ENCODE measurements at places on chromosomes 11 and 22.

GRCh38 chr22:27545085-27545484 is 256.5 kb downstream of the MN1 start:
- DNase-seq = no peak

GRCh38 chr22:29722151-29722550 is 2.3 kb downstream of the CABP7 start:
- DNase-seq = no peak

- DNase-seq = no peak
Observed at GRCh38 chr11:123221584-123221983, 26.5 kb upstream of the CLMP start.

DNA sequence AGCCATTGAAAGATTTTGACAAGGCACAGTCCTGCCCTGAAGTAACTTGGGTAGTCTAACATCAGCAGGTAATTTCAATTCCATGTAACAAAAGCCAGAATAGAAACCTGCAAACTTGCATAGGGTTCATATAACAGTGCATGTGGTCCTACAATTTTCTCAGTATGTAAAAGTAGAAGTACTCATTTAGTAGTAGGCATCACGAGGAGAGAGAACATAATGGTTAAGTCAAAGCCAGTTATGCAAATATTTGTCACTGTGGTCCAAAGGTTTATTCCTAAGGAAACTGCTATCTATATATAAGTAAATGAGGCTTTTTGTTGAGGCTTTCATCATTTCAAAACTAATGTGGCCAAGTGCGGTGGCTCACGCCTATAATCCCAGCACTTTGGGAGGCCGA is 10.1 kb downstream of the ATP5MG start:
- no peak for DNase-seq

DNA sequence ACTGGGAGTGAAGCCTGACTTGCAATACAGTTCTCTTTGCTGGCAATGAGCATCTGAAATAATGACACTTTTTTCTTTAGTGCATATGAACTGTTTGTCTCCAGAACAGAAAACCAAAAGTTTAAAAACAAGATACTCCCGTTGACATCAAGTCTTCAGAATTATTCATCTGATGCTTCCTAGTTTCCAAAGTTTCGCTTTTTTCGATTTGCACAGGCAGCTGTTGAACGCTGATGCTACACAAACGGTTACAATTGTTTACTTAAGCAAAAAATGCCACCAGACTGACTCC is 612 bp upstream of the BIRC2 start:
- no peak for DNase-seq

- no peak for DNase-seq
Observed at GRCh38 chr11:2515401-2516275, 70.8 kb downstream of the KCNQ1 start.

- DNase-seq = no peak
Observed at GRCh38 chr11:92122561-92122960, 102.1 kb upstream of the FAT3 start.

DNA sequence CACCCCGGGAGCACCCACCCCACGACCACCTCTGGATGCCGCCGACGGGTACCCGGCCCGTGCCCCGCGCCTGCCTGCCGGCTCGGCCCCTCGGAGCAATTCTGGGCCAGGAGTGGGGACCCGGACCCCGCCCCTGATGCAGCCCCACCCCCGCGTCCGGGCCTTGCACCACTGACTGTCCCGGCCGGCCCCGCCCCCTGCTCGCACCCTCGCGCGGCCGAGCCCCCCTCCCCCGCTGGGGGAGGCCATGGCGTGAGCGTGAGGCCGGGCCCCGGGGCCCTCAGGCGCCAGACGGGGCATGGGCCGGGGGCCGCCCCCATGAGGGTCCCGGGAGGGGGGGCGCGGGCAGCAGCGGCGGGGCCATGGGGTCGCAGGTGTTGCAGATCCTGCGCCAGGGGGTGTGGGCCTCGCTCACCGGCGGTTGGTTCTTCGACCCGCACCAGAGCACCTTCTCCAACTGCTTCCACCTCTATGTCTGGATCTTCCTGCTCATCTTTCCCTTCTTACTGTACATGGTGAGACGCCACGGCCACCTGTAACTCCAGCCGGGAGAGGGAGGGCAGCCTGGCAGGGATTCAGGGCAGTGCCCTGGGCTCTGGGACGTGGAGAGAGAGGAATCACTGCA is 486 bp downstream of the PCNX3 start:
- no peak for DNase-seq

- DNase-seq = no peak
Observed at GRCh38 chr11:37203006-37203405, 605.0 kb upstream of the RAG2 start.

DNA sequence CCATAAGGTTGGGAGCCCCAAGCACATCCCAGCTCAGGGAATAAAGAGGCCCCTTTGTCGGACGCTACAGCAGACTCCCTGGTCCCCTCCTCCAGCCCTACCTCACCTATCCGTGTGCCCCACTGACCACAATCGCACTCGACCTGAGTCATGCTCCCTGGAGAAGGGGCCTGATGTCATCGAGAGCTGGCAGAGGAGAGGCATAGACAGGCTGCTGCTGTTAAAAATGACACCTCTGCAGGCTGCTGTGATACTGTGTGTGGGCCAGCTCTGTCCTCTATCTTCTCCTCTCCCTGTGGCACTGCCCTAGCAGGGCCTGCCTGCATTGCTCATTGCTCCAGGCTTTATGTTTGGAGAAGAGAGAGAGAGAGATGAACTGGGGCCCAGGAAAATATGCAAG is 123.4 kb upstream of the SYT13 start:
- no peak for DNase-seq

GRCh38 chr11:108902027-108902469 is 237.2 kb downstream of the DDX10 start:
- no peak for DNase-seq

DNA sequence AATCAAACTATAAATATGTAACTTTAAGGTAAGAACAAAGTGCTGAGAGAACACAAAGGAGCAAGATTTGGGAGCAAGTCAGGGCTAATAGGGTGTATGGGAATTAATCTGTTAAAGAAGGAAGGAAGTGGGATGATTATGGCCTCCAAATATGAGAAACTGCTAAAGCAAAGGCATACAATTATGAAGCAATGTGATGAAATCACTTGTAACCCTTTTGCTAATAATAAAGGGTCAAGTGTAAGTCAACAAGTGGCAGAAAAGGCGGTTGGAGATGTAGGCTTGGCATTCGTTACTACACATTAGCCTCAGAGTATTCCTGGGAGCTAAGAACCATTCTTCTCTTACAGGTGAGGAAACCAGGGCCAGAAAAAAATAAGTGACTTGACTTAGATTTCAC is 1002.3 kb upstream of the TENM4 start:
- DNase-seq = no peak

DNA sequence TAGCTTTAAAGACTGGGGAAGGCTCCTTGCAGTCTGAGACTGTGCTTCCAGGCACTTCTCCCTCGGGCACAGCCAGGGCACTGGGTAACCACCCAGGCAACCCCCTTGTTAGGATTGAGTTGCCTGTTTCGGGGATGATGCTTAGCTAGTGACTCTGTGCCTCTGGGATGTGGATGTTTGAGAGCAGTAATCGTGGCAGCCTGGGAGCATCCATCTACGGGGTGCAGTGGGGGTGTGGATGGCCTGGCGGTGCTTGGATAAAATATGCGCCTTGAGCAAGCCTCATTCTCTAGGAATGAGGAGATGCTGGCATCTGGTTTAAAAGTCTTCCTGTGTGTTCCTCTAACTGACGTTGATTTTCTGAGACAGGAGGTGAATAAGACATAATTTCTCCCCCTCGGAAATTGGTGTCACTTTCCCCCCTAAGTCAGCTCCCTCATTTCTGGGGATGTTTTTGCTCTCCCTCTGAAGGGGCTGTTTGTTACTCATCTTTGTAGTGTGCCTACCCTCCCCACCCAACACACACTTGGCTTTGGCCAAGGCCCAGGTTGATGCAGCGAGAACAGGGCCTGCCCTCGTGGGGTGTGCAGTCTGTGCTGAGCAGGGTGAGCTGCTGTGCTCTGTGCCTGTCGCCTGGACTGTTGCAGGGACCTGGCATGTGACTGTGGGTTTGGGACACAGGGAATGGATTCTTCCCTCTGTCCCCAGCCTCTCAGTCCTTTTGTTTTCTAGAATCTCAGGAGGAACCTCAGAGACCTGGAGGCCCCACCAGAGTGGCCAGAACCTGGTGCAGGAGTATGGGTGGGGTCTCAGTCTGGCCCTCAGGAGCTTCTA is 2.0 kb downstream of the GNAZ start:
- DNase-seq = no peak

DNA sequence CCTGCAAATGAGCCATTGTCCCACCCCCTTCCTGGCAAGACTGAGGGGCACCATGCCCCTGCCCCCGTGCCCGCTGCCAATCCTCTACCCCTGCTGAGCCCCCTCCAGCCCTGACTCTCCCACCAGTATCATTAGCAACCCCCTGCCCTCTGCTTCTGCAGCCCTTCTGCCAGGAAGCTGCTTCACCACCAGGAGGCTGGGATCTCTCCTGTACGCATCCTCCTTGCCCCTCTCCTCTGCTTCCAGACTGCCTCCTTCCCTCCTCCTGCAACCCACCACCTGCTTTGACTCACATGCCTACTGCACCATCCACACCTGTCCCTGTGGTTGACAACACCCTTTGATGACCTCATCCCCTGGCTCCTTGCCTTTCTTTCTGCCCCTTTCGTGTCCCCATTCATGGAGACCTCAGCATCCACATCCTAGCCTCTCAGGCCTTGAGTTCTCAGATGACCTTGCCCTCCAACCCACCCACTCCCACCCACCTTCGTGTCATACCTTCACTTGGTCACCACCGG is 13.4 kb upstream of the PNPLA3 start:
- no peak for DNase-seq

DNA sequence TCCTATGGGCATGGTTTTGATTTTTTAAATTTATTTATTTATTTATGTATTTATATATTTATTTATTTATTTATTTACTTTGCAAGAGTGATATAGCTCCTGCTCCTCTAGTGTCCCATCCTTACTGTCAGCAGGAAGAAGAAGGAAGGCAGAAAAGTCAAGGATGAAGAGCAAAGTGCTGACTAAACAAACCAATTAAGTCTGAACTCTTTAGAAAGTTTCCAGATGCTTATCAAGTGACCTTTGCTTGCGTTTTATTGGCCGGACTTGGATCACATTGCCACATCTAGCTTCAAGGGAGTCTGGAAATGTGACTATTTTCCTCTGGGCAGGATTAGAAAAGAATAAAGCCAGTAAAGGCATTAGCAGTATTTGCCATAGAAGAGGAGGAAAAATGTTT is 8.7 kb upstream of the OR4B1 start:
- DNase-seq = no peak

GRCh38 chr11:131690776-131691175 is 320.4 kb downstream of the NTM start:
- DNase-seq = no peak

- DNase-seq = no peak
Observed at GRCh38 chr11:92451063-92451462, 226.4 kb downstream of the FAT3 start.

DNA sequence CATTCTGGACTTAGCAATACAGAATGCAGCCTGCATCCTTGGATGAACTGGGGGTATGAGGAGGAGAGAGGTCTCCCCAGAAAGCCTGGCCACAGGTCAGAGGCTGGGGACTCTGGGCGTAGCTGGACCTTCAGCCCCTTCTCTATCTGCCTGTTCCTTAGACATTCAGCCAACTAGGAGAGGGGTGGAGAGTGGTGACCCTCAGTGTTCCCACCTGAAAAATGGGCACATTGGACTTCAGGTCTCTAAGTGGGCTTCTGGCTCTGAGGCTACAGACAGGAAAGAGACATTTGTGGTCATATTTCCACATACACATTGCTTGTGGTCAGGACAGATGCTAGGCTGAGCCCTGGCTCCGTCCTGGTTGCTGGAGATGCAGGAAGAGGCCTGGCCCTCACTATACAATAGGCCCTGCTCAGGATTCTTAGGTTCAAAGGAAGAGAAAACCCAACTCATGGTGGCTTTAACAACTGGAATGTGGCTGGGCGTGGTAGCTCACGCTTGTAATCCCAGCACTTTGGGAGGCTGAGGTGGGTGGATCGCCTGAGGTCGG is 30.1 kb upstream of the CBX7 start:
- no peak for DNase-seq

DNA sequence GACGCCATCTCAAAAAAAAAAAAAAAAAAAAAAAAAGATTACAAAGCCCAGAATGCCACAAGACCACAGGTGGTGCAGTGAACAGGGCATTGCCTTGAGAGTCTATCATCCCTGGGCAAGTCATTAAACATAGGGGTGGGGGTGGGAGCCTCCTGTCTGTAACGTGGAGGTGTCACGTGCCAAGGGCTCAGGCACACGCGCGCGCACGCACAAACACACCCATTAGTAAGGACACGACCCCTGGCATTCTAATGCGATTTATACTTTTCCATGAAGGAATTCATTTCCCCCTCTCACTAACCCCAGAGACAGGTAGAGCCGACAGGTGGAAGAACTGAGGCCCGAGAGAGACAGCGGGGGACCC is 5.8 kb upstream of the GCAT start:
- no peak for DNase-seq

- DNase-seq = no peak
Observed at GRCh38 chr11:126082251-126083109, 19.8 kb upstream of the CDON start.

DNA sequence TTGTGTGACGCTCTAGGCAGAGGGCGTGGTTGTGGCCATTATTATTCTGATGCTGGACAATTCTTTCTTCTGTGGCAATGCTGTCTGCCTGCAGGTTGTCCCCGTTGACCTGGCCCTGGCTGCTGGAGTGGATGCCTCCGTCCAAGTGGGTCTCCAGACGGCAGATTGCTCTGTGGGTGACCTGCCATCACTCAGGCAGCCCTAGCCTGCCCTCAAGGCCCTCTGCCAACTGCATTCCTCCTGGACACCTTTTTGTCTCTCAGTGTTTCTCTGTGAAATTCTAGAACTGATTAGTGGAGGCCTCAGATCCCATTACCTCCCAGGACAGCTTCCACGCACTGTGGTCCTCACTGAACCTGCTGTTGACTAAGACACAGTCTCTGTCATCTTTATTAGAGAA is 86.7 kb downstream of the TBC1D22A start:
- no peak for DNase-seq

DNA sequence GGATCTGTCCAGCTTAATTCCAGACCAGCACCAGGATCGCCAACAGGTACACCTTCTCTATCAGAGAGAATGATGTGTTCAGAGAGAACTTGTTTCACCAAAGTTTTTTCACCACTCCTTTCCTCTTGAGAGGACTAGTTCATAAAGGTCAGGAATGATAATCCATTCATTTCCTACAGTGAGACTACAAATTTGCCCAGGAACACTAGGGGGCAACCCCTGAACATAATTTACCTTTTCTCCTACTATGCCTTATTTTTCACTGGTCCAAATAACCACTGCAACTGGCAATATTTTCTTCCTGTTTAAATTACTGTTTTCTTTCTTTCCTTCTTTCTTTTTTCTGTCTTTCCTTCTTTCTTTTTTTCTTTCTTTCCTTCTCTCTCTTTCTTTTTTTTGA is 22.5 kb downstream of the CAVIN3 start:
- DNase-seq = no peak

DNA sequence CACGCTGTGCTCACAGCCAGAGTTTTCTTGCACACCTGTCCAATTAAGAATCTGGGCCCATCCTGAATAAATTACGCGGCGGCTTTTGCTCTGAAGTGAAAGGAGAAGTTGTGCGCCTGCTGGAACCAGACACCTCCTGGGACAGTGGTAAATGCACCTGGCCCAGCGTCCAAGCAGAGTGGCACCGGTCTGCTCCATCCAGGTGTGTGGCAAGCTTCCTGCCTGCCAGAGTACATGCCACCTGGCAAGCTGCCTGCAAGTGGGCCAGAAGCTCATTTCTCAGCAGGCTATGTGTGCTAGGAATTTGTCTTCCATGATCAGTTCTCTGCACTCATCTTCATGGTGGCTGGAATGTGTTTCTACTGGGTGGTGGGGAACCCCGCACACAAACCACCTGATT is 660.6 kb downstream of the ETS1 start:
- no peak for DNase-seq

Measured in stimulated activated CD4-positive, alpha-beta T cell treated with anti-CD3 and anti-CD28 coated beads, Interleukin-1b, Interleukin-23, amount 100 ng/mL, for 1 hour (primary cell).